ENCODE measurements at places on chromosomes 11 and 22.

DNA sequence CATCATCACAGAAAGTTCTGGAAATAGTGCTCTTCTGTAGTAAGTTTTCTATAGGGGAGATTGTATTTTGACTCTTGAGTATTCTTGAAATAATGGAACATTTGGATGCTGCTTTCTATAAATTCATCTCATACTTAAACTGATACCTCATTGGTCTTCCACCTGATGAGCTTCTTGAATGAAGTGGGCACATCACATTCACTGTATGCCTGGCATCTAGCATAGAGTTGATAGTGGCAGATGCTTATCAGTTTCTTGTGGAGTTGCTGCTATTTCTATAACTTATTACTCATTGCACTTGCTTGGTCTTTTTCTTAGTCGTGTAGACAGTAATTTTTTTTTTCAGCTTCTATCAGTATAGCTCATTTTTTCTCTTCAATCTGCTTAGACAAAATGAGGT, 5.4 kb downstream of the ATXN10 start:
- no peak for ATAC-seq

GRCh38 chr11:12122083-12122482, 11.7 kb downstream of the MICAL2 start:
- ATAC-seq: no peak

DNA sequence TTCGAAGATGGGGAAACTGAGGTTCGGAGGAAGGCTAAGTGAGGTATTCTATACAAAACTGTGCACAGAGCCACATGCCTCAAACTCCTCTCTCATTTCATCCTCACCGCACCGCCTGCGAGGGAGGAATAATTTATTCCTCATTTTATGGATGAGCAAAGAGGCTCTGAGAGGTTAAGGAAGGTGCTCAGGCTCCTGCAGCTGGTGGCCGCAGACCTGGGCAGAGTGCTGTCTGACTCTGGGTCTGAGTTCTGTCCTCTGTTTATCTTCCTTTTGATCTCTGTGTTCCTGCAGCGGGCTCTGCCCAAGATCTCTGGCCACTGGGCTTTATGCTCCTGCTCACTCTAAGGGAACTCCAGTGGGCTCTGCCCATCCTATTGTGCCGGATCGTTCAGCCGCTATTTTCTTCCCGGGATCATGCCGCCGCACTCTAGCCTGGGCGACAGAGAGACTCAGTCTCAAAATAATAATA, 59.5 kb downstream of the MCM5 start:
- ATAC-seq: no peak

GRCh38 chr11:79427126-79427525, 13.7 kb downstream of the TENM4 start:
- ATAC-seq: no peak

DNA sequence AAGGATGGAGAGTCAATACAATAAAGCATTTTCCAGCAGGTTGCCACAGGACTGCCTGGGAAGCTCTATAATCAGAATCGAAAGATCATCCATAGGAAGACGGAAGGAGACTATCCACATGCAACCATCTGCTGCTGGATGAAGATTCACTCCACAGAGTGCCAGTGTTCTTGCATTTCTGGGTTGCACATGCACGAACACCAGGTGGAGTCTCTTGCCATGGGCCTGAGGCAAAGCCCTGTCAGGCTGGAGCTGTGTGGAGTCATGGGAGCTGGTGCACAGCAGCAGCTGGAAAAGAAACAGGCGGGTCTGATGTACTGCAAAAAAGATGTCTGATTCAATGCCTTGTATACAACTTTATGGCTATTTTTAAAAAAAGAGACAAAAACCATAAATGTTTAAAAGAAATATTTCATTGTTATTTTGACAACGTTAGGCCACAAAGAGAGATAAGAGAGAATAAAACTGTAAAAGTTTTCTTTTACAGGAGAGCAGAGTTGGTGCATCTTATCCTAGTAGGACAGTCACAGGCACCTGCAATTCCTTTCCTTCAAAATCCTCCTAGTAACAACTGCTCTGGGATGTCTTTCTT, 12.9 kb upstream of the FAT3 start:
- no peak for ATAC-seq
